ENCODE measurements at places on chromosomes 16 and 17.

DNA sequence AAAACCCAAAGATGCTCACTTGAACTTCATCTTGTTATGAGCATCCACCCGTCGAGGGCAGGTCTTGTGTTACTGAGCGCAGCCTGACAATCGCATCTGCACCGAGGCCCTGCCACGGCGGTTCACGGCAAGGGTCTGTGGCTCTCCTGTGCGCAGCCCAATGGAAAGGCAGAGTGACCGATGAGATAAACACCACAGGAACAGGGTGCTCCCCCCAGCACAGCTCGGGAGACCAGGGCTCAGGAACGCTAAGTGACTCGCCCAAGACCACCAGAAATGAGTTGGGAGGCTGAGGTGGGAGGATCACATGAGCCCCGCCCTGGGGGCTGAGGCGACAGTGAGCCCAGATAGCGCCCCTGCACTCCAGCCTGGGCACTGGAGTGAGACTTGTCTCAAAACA, 134.7 kb downstream of the ANKRD11 start:
- no peak overlapping the region for H3K4me3 ChIP-seq
- no peak for DNase-seq
- no peaks in the 10 kb centered on the region for H3K27me3 ChIP-seq
- H3K27ac ChIP-seq, result no peak overlapping the region
- peaks cover 13% of the 10 kb centered on the region for H3K4me1 ChIP-seq
- H3K36me3 ChIP-seq, result no peaks in the 10 kb centered on the region

- H3K27me3 ChIP-seq, result no peaks in the 10 kb centered on the region
- H3K4me3 ChIP-seq, result no peak overlapping the region
- no peak overlapping the region for H3K27ac ChIP-seq
- H3K4me1 ChIP-seq, result no peaks in the 10 kb centered on the region
- no peaks in the 10 kb centered on the region for H3K36me3 ChIP-seq
Measured at GRCh38 chr16:58475091-58475619, 24.8 kb upstream of the NDRG4 start.

DNA sequence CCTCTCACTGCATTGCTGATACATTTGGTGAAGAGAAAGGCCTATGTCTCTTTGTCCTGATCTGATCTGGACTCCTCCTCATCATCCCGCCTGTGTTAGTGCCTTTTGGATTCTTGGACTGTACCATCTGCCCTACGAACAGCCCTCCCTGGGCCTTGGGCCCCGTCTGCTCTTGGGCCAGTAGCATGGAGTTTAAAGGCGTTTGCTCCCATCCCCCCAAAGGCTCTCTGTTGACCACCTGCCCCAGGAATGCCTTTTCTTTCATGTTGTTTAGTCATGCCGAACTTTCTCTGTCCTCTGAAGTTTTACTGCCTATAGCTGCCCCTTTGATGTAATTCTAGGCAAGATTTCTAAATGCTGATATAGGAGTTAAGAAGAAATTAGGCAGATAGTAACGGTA, 30.9 kb upstream of the MEAK7 start:
- H3K27ac ChIP-seq, result no peak overlapping the region
- H3K4me3 ChIP-seq, result no peak overlapping the region
- H3K4me1 ChIP-seq, result peaks cover 21% of the 10 kb centered on the region
- H3K36me3 ChIP-seq, result no peaks in the 10 kb centered on the region
- no peaks in the 10 kb centered on the region for H3K27me3 ChIP-seq

DNA sequence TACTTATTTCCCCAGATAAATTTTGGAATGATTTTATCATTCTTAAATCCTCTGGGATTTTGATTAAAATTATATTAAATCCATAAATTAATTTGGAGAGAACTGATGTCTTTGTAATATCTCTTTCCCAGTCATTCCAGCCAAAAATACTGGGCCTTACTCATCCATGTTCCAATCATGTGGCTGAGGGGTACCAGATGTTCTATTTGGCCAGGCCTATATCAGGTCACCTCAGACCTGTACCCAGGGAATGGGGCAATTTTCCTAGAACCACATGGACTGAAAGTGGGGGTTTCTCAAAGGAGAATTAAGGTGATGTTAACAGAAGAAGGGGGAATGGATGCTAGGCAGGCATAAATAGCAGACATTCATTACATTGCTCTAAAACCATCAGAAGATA, 7.5 kb downstream of the SNTB2 start:
- no peak overlapping the region for H3K4me3 ChIP-seq
- no peaks in the 10 kb centered on the region for H3K27me3 ChIP-seq
- H3K27ac ChIP-seq, result peak overlapping the region; percentile 5
- H3K36me3 ChIP-seq, result no peaks in the 10 kb centered on the region
- peaks cover 38% of the 10 kb centered on the region for H3K4me1 ChIP-seq
- no peak for DNase-seq

DNA sequence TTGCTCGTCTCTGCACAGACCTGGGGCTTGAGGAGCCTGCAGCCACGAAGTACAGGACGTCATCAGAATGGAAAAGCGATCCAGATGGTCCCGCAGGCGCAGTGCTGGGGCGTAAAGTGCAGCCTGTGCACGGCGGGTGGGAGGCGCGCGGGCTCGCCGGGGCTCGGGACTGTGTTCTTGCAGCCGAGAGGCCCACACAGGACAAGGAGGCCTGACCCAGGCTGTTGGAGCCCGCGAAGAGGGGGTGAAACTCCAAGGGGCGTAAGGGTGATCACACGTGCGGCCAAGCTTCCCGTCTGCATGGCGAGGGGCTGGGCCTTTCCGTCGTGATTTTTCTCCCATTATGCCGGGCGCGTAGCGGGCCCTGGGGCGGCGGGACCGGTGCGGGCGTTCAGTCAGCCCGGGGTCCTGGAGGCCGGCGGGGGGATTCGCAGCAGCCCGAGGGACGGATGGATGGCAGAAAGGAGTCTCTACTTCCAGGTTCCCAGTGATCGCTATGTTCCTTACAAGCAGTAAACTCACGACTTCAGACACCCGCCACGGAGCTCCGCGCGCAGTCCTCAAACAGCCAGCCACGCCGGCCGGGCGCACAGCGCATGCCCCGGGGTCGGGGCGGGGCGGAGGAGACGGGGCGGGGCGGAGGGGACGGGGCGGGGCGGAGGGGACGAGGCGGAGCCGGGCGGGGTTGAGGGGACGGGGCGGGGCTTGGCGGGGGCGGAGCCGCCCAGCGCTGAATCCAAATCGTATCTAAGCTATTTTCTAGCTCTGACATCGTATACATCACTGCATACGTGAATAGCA, 141.0 kb upstream of the KCNJ18 start:
- H3K4me3 ChIP-seq, result peak overlapping the region; percentile 62
- DNase-seq, result peak; percentile 91
- H3K36me3 ChIP-seq, result no peaks in the 10 kb centered on the region
- H3K27ac ChIP-seq, result peak overlapping the region; percentile 69

Measured in tibial artery (tissue), 4 donors.